ENCODE measurements at places on chromosomes 11 and 22.

GRCh38 chr11:133172349-133172748 lies 360.0 kb downstream of the OPCML start:
- DNase-seq: no peak

DNA sequence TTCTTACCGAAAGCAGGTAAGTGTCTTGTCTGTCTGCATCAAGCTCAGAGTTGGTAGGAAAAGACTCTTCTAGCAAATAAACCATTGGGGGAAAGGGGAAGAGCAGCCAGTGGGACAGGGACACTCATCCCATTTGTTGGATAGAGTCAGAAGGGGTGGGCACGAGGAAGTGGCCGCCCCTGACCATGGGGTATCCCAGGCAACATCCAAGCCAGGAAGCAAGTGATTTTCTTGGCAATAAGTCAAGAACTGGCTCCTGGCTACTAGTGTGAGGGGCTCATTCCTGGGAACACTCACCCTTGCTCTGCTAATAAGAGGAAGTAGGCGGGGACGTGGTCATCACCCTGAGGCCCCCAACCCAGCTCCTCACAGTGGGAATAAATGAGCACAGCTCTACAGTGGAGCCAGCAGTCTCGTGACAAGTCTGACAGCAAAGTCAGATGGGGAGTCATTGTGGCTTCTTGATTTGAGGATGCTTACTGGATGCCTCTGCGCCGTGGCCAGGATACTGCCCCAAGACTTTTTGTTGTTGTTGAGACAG lies 6.7 kb downstream of the SLC25A18 start:
- DNase-seq: peak; percentile 44

- DNase-seq: no peak
These were observed 114.2 kb downstream of the KCNQ1 start for GRCh38 chr11:2558861-2559526.

DNA sequence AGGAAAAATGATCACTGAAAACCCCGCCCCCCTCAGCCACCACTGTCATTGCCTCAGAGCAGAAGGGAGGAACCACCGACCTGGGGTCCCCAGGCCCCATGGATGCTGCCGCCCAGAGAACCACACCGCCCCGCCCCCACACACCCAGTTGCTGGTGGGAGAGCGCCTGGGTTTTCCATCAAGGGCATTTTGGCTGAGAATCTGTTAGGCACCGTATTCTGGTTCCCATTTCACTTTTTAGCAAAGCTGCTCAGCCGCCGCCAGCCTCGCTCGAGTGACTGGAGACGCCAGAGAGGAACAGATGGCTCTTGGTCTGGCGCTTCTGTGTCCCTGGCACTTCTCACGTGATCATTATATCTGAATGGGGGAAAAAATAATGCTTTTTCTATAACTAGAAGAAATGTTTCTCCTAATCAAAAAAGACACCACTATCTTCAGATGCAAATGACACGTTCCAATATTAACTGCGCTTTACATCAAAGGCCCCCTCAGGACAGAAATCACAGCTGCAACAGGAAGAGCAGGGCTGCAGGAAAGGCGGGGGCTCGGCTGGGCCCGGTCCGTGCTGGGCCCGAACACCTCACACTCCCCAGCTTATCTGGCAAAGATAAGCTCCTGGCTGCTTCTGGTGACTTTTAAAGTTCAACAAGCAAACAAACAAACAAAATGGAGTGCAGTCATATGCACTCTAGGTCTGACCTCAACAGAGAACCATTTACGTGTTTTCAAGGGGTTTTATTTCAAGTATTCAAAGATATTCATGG lies 149.8 kb downstream of the MPPED1 start:
- peak; percentile 10 for DNase-seq

All from hippocampal formation (tissue), 2 donors.